ENCODE measurements at places on chromosomes 6 and 20.
A peak's percentile ranks its signal among the peaks of the same experiment; 100 is the strongest.

DNA sequence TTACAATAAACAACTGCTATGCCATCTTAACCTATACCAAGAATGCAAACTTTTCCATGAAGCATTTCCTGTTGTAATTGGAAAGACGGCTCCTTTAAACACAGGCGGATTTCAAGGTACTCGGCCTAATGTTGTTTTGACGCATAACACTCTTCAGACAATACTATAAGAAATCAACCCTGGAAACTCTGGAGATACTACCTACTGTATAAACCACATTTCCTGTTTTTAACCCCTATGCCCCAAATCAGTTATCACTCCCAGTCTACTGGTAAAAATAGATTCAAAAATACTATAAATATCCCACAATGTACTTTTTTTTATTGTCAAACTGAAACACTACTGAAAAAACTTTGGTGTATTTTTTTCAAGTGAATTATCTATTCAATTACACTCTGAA is 118.1 kb downstream of the IRF4 start:
- DNase-seq: no peak

- peak; percentile 59 for DNase-seq
Observed at GRCh38 chr6:30814146-30815040, 69.9 kb upstream of the DDR1 start.

DNA sequence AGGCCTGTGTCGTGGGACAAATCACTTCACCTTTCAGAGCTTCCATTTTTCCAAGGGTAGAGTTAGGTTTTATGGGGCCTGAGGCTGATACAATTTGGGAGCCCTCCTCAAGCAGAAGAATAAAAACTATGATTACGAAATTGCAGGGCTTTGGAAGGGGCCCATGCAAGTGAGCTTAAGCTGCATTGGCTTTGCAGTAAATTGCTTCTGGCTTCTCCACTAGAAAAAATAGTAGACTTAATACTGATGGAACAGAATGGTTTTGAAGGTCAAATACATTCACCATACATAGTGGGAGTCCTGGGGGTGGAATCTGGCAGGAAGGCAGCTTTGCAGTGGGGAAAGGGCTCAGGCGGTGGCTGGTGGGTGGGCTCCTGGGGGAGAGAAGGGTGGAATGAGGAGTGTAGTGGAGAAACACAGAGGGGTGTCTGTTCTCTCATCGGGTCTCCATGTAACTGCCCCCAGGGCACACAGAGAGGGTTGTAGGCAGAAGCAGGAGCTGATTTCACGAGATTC is 55.9 kb upstream of the RNF24 start:
- no peak for DNase-seq

DNA sequence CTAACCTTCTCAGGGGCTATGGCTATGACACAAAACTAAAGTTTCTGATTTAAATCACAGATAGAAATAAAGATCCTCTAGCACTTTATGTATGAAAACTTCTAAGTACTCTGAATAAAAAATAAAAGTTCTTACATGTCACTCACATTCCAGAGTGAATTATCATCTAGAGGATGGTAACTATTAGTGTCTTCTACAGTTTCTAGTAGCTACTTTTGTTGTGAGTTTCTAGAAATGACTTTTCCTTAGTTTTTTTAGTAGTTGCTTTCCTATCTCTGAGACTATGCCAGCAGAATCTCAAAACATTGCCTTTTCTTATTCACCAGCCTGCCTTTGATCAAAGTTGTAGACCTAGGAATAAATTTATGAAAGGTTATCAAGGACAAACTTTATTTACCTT is 10.1 kb downstream of the ZNF318 start:
- DNase-seq: no peak

DNA sequence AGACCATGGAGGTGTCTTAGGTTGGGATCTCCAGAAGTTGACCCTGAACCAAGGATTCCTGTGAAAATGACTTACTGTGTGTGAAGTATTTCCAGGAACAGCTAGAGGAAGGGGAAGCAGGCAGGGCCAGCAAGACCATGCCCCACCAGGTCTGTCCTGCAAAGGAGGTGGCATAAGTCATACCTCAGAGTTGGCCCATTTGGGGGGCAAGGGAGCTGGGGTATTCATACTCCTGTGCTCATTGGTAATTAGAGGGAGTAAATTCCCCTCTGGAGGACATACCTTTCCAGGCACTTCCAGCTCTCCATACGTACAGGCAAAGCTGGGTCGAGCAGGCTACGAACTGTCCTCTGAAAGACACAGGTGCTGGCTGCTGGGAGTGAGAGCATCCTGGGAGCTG is 72.4 kb downstream of the STK35 start:
- no peak for DNase-seq

DNA sequence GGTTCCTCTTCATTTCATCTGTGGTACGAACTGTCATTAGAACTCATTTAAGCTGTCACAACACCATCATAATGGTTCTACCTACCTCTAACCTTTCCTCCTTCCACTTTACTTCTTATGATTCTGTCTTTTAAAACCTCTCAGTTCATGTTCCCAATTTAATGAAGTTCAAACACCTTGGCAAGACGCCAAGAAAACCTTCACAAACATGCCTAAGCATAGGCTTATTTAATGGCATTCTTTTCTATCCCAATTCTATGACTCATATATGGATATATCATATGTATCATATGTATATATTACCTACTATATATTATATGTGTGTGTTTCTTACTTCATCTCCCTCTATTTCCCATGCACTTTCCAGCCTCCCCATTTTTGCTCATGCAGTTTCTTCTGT is 283.4 kb upstream of the TBX18 start:
- DNase-seq: no peak

DNA sequence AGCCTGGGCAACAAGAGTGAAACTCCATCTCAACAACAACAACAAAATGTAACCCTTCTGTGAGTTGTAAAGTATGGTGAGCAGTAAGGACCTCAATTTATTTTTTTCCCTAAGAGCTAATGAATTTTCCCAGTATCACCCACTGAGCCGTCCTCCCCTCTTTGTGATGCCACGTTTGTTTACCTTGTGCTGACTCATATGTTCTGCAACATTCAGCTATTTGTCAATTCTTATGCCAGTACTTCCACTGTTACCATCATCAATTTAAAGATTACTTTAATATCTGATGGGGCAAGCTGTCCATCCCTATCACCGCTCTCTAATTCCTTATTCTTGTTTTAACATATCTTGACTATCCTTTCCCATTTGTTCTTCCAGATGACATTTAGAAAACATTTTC is 37.5 kb downstream of the MAK start:
- DNase-seq: no peak

DNA sequence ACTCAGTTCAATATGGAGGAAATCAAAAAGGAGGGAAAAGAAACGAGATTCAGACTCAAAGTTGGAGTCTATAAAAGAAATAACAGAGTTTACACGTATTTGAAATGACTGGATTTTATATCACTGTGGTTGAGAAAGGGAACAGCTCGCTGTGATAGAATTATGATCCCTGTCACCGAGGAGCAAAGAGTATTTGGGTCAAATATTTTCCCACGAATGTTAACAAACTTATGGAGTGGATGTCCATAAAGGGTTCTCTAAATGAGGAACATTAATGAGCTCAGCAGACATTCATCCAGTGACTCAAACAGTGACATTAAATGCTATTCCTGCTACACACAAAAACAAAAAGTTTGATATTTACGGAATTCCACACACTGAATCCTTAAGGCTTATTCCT is 57.9 kb downstream of the FHL5 start:
- no peak for DNase-seq

DNA sequence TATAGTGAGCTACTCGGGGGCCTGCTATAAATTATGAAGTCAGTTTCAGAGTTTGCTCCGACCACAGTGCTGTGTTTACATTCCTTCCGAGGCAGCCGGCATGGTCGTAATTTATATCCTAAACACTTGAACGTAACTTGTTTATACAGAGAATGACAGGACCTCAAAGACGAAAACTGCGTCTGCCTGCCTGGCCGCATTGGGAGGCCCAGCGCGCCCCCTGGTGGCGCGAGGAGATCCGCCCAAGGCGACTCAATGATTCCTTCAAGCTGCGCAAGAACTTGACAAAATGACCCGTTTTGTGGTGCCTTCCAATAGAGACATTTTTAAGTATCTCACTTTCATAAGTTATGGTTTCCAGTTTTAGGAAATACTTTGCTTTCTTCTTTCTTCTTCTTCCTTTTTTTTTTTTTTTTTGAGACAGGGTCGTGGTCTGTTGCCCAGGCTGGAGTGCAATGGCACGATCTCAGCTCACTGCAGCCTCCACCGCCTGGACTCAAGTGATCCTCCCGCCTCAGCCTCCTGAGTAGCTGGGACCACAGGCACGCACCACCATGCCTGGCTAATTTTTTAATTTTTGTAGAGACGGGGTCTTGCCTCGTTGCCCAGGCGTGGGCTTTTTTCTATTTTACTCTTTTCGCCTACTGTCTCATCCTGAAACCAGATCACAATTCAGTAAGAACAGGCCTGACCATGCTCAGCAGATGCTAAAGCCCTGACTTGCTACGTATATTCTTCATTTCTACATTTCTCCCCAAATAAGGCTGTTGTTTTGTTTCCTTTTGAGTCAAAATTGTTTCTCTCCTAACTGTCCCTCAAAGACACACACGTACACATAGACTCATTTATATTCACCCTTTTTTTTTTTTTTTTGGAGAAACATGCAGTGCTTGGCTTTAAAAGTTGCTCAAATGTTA is 7.8 kb downstream of the FOXF2 start:
- DNase-seq: peak; percentile 74
